ENCODE measurements at places on chromosomes 11 and 22.

DNA sequence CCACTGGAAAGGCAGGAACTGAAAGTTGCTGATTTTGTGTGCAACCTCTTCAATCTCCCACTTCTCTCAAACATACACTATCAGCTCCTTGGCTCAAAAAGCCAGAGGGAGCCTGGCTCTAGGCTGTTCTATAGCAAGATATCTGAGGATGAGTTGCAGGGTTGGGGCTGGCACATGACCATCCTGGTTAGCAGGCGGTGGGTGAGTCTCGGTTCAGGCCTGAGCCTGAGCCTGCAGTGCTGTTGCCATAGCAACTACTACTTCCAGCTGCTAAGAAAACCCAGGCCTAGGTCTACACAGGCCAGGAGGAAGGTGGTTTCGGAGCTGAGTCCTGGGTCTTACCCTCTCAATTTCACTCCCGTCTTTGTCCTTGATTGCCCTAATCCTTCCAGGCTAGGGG lies 39.0 kb downstream of the CWC15 start:
- DNase-seq, result no peak

DNA sequence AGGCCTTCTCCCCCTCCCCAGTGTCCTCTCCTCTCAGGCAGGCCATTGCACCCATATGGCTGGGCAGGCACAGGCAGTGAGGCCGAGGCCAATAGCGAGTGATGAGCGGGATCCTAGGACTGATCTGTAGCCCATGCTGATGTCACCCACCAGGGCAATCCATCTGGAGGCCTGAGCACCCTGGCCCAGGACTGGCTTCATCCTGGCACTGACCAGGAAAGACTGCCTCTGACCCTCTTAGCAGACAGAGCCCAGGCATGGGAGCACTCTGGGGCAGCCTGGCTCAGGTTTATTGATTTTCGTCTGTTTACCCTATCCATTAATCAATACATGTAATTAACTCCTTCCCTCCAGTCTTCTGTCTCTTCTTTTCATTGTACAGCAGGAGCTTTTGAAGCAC lies 5.1 kb upstream of the TIRAP start:
- no peak for DNase-seq

DNA sequence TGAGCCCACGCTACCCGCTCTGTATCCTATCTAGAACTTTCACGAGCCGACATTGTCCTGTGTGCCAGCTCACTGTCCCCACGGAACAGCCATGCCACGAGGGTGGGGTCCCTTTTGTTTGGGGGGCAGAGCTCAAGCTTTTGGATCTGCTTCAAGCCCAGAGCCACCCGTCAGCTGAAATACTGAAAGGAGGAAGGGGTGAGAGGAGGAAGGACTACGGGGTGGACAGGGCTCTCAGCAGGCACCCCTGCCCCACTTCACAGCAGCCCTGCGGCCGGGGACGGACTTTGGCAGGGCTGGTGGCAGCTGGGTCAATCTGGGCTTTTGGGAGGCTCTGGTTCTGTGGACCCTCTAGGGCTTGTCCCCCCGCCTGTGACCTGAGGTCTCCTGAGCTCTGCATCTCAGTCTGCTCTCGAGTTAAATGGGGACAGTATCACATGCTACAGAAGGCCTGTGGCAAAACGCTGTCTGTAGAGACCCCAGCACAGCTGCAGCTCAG lies 30.0 kb upstream of the MUC5AC start:
- DNase-seq, result no peak

- DNase-seq, result no peak
Observed at GRCh38 chr11:32829157-32829679, 509 bp upstream of the PRRG4 start.

GRCh38 chr22:40376149-40376548 lies 5.8 kb downstream of the SGSM3 start:
- DNase-seq, result no peak

GRCh38 chr11:129881570-129882170 lies 13.7 kb downstream of the NFRKB start:
- peak; percentile 11 for DNase-seq

DNA sequence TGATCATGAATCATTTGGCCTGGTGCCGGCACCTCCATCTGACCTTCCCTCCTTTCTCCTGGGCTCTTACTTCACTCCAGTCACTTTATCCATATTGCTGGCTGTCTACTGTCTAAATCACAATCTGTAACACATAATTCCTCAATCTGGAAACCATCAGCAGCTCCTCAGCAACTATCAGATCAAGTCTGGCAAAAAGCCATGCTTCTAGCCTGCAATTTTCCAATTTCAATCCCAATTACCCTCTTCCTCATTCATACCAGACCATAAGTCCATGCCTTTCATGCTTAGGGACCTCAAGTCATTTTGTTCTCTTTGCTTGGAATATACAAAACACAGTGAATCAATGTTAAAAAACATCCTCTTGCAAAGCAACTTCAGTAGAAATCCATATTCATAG lies 882.8 kb upstream of the ANO3 start:
- no peak for DNase-seq

DNA sequence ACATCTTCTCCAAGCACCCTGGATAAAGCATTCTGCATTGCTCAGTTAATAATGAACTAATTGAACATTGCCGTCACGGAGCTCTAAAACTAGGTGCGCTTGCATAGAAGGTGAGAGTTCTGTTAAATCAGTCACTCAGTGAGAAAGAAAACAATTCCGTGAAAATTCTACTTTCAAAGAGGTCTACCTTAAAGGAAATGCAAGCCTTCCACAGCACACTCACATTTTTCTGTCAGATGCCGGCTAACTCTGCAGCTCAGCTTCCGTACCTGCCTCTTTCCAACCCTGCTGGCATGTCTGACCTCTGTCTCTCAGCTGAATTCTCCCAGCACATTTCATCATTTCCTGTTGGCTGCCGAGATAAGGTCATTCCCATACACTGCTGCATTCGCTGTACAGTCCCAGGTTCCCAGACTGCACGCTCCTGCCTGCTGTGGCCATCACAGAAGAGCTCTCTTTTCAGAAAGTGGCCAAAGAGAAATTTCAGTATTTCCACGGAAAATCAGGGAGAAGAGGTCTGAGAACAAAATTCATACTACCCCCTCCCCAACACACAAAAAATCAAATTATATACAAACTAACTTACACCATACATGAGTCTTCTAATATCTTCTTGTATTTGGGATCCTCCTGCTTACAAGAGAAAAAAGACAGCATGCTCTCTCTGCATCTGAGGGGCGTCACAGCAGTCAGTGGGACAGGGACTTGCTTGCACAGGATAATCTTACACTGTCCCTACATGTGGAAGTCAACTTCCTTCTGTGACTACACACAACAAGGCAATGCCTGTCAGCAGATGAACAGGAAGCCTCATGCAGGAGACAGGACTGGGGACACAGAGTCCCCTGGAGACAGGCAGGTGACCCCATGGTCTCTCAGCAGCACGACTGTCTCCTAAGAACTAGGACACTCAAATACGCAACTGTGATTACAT lies 55.1 kb downstream of the PACSIN2 start:
- no peak for DNase-seq

- DNase-seq, result no peak
Observed at GRCh38 chr11:19558189-19558986, 154.2 kb upstream of the NAV2 start.

DNA sequence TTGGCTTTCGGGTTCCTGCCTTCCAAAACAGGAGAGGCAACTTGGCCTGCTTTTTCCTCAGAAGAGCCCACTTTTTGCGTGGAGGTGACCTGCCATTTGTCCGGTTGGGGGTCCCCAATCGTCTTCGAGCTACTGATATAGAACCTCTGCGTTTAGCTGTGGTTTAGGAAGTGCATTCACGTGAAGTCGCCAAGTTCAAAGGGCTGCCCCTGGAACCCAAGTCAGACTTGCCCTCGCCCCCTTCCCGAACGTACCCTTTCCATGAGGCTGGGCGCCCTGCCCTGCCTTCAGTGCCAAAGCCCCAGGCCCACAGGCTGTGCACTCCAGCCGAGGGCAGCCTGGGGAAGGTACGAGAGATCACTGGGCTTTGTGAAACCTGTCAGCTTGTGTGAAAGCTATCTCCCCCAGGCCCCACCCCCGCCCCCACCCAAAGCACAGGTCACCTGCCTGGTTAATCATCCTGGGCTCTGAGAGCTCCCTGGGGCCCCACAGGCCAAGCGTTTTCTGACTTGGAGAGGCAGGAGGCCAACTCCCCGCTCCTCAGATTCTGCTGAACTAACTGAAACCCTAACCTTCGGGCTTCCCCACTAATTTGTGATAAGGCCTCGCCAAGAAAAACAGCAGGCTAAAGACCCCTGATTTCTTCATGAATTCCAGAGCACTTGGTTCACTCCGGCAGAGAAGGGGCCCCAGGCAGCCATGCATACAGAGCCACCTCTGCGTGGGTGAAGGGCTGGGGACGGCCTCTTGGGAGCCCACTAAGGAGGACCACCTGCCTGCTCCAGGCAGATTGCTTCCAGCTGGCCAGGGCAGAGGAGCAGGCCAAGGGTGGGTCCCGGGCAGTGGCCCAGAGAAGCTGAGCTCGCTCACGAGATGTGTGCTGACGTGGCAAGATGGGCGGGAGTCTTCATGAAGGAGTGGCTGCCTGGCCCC lies 25.8 kb upstream of the KCNQ1OT1 start:
- no peak for DNase-seq

- DNase-seq, result no peak
Observed at GRCh38 chr22:19664406-19664805, 49.9 kb upstream of the SEPTIN5 start.

DNA sequence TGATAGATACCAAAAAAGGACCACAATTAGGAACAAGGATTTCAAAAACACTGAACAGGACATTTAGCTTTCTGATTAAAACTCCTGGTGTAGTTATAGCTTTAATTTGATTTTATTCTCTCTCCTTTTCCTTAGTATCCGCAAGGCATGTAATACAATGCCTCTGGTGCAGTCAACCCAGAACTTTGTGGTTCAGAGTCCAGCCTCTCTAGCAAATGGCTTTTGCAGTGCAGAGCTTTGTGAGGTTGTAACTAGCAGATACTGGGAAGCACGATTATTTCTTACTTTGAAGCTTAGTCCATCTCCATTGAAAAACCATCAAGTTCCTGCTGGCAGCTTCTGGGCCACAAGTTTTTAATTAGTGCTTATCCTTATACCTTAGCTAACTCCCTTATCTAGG lies 79.8 kb downstream of the GRIA4 start:
- no peak for DNase-seq

GRCh38 chr11:116108161-116108560 lies 603.9 kb upstream of the CADM1 start:
- DNase-seq, result no peak
